ENCODE measurements at places on chromosomes 1 and 21.

GRCh38 chr1:53324321-53324720, 3.5 kb downstream of the LRP8 start:
- no peak for DNase-seq

- DNase-seq = no peak
These were observed 19.4 kb downstream of the RHBG start for GRCh38 chr1:156388174-156389137.

DNA sequence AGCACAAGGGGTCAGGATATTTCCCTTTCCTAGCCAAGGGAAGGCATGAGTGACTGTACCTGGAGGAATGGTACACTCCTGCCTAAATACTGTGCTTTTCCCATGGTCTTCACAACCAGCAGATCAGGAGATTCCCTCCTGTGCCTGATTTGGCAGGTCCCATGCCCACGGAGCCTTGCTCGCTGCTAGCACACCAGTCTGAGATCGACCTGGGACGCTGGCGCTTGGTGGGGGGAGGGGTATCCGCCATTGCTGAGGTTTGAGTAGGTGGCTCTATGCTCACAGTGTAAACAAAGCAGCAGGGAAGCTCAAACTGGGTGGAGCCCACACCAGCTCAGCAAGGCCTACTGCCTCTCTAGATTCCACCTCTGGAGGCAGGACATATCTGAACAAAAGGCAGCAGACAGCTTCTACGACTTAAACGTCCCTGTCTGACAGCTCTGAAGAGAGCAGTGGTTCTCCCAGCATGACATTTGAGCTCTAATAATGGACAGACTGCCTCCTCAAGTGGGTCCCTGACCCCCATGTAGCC, 486.0 kb upstream of the CHRM3 start:
- DNase-seq = no peak

DNA sequence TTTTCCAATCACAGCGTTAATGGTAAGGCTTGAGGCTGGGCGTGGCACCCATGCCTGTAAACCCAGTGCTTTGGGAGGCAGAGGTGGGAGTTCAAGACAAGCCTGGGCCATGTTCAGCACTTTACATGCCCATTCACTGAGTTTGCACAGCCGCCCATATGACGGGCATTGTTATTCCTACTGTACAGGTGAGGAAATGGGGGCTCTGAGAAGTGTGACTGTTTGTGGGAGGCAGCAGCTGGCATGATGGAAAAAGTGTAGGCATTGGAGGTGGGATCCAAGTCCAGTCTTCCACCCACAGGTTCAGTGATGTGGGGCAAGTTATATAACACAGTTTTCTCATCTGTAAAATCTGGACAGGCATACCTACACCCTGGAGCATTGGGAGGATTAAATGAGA, 445.9 kb downstream of the KIF26B start:
- no peak for DNase-seq

DNA sequence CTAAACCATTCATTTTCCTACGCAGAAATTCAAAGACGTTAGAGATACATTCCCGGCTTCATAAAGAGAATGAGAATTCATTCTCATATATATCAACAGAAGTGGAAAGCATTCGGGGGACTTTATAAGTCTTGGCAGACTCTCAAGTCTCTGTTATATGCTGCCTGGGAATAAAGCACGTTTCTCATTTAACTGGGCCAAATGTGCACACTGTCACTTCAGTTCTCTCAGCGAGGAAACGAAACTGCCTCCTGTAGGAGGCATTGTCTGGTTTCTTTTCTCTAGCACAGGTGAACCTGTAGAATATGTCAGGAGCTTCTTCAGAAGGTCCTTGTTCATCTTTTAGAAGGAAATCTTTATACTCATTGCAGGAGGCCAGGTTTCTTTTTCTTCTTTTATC, 367.6 kb downstream of the PTBP2 start:
- no peak for DNase-seq

DNA sequence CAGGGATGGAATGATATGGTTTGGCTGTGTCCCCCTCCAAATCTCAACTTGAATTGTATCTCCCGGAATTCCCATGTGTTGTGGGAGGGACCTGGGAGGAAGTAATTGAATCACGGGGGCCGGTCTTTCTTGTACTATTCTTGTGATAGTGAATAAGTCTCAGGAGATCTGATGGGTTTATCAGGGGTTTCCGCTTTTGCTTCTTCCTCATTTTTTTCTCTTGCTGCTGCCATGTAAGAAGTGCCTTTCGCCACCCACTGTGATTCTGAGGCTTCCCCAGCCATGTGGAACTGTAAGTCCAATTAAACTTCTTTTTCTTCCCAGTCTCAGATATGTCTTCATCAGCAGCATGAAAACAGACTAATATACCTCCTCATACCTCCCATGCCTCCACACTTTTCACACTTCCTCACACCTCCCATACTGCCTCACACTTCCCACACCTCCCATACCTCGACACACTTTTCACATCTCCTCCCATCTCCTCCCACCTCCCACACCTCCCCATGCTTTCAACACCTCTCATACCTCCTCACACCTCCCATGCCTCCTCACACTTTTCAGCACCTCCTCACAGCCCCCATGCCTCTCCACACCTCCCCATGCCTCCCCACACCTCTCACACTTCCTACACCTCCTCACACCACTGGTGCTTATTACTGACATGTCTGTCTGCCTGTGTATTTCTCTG, 21.3 kb downstream of the GPR137B start:
- no peak for DNase-seq

- no peak for DNase-seq
These were observed 6.5 kb upstream of the GNPAT start for GRCh38 chr1:231234506-231234905.

DNA sequence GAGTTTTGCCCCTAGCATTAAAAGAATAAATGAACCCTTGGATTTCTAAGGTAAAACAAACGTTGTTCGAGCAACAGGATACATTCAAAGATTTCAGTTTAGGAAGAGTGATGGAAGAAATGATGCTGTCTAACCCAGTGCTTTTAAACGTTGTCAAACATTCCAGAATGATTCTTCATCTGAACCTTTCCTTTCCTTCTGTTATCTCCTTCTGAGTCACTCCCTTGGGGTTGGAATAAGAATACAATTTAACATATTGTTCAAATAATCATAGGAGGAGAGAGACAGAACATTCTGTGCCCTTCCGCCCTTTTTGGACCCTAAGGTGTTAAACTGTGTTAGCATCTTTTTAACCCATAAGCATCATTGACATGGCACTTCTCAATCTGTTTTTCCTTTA, 61.1 kb upstream of the RCOR3 start:
- no peak for DNase-seq

DNA sequence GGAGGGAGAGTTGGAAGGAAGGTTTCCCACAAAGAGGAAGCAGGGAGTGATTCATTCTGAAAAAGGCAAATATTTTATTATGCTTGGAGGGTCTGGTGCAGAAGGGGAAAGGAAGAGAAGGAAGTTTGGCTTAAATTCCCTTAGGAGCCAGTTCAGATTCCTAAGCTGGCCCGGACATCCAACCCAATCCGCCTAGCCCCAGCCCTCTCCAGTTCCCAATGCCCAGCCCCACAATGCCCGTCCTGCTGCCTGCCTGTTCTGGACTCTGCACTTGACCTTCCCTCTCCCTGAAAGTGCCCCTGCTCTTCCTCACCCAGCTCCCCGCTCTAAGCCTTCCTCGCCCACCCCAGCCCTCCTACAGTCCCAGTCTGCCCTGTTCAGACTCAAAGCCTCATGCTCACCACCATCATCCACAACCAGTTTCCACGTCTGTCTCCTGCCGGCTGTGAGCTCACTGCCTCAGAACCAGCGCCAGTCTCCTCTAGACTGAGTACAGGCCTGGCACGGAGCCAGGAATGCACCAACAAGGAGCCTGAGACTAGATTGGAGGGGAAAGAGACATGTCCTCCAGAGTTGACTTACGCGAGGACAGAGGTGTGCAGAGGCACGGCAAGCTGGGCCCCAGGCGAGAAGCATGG, 18.9 kb downstream of the CAPN2 start:
- DNase-seq = no peak

- DNase-seq = no peak
These were observed 10.0 kb upstream of the OVAAL start for GRCh38 chr1:180548686-180549317.

DNA sequence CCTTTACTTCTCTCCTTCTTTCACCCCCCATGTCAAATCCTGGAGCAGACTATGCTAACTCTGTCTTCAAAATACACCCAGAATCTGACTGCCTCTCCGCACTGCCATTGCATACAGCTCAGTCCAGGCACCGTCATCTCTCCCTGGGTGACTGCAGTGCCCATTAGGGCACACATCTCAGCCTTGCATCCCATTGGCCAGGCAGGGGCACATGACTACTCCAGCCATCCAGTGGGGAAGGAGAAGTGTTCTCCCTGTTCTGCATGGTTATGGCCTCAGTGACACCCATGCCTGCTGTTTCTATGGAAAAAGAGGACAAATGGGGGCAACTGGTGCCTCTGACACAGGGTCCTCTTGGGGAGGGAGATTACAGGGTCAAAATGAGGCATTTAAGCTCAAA, 270.5 kb downstream of the MATN1 start:
- DNase-seq = no peak

GRCh38 chr1:177858332-177858821, 111.5 kb downstream of the SEC16B start:
- no peak for DNase-seq

- DNase-seq = no peak
These were observed 220.5 kb downstream of the KCNT2 start for GRCh38 chr1:196387766-196388165.

DNA sequence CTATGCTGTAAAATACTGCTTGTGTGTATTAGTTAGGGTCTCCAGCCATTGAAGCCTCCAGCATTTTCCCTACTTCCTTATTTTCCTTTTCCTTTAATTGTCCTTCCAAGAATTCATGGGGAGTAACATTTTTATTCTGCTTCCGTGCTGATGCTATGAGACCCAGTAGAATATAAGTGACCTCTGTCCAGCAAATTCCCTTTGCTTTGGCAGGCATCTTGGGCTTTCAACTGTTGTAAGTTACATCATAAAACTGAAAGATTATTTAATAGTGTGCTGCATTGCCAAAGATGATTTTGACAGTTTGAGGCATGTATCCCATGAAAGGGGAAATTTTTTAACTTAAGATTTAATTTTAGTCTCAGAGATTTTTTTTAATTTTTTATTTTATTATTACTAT, 48.1 kb upstream of the B3GALT2 start:
- no peak for DNase-seq

- DNase-seq = no peak
These were observed 90.4 kb upstream of the DPH5 start for GRCh38 chr1:101116006-101116405.

GRCh38 chr1:58468612-58469011, 77.9 kb downstream of the OMA1 start:
- no peak for DNase-seq

GRCh38 chr1:180137776-180138175, 16.9 kb upstream of the QSOX1 start:
- DNase-seq = no peak

- DNase-seq = peak; percentile 90
These were observed 12.3 kb upstream of the SLAMF7 start for GRCh38 chr1:160726498-160727315.

- no peak for DNase-seq
These were observed 38.8 kb downstream of the POFUT2 start for GRCh38 chr21:45248893-45249381.

GRCh38 chr1:42259059-42259738, 75.8 kb downstream of the FOXJ3 start:
- DNase-seq = no peak

DNA sequence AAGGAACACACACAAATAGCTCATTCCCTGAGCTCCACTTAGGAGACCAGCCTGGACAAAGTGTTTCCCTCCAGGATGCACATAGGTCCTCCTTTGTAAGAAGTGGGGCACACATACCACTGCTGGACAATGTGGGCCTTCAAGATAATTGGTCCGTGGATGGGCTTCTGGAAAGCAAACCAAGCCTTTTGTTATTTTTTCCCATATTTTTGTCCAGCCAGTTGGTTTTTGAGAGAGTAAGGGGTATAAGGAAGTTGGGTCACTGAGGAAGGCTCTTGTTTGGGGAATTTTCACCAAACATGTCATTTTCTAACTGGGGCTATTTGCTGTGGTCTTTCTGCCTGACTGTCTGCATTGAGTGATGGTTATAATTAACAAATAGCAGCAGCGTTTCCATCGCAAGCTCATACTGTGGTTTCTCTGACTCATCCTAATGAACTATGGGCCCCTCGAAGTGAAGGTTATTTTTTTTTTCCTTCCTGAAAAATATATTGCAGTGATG, 306.3 kb upstream of the DUSP10 start:
- peak; percentile 17 for DNase-seq

DNA sequence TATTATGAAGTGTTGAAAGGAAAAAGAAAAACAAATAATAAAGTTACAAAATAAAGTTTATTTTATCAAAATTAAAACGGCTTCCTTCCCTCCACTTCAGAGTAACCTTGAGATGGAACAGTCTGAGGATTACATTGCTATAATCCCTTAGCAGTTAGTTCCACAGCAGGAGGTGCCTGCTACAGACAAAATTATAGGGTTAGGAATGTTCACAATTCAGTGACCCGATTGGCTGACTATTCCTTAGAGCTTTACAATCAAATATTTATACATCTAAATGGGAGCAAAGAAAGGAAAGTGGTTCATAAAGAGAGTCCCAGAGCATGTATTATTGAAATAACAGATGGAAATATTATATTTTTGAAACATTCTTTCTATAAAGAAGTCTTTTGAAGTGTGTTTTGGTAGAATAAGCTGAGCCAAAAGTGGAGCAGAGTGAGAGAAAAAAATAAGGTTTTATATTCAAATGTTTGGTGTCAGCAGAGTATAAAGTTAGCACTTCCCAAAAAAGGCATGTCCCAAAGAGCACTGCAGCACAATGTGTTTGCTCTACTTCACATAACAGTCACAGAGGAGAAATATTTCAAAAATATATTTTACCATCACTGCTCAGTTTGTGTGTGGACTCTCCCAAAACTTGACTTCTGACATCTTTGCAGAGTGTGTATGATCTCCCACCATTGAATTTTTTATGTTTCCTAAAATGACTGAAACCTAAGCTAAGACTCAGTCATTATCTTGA, 71.4 kb upstream of the GORAB start:
- no peak for DNase-seq

GRCh38 chr1:13730291-13730690, 30.3 kb downstream of the PRDM2 start:
- DNase-seq = peak; percentile 24

DNA sequence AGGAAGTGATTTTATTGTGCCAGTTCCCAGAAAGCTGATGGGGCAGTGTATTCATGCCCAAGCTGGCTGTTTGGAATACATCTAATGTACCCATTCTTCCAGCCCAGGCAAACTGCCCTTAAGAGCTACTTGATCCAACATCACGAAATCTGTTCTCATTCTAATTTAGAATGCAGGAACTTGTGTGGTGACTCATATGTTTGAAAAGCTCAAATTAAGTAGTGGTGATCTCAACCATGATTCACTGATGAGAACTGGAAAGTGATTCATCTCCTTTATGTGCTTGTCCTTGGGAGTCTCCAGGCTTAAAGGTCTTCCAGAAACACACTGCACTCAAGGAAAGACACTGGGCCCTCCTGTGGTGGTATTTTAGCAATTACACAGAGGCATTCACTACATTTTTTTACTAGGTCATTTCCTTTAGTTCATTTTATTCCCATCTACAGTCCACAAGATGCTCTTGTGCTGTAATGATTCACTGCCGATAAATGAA, 65.4 kb downstream of the RPE65 start:
- no peak for DNase-seq

- peak; percentile 50 for DNase-seq
These were observed 700 bp upstream of the SYDE2 start for GRCh38 chr1:85201340-85202091.
